ENCODE measurements at places on chromosomes 6 and 20.

- DNase-seq = no peak
Observed at GRCh38 chr6:69343851-69344250, 453.0 kb downstream of the LMBRD1 start.

- no peak for DNase-seq
Observed at GRCh38 chr6:100130630-100131029, 136.6 kb upstream of the MCHR2 start.

DNA sequence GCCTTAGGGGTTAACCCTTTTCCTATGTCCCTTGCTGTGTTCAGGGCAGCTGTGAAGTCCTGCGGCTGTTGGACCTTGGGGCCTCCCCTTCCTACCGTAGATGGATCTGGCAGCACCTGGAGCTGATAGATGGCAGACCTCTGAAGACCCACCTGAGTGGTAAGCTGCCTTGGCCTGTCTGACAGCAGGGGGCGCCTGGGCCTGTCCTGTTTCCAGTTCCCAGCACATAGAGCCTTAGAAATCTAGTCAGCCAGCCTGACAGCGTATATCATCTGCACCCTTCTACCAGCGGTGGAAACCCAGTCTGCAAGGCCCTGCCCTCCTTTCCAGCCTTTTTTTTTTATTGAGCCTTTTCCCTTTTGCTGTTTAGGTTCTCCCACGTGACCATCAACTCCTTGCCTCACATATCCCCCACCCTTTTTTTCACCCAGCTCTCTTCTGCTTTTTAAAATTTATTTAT is 26.6 kb downstream of the CNBD2 start:
- DNase-seq = peak; percentile 79

GRCh38 chr6:36019167-36019566 is 5.3 kb downstream of the SLC26A8 start:
- DNase-seq = no peak
